ENCODE measurements at places on chromosomes 12 and 14. TPM values are rescaled to one million over a fixed set of nuclear protein-coding genes. Genes with fewer than 3 reads are reported as not detected.

Gene IL23A
- total RNA-seq: not detected

Gene PKP2
- total RNA-seq: 423 TPM

Gene SMIM41
- not detected for total RNA-seq

Gene RPGRIP1
- 0.52 TPM for total RNA-seq

Gene AMDHD1
- 0.35 TPM for total RNA-seq

Gene WDR20
- total RNA-seq: 20.5 TPM

Gene PSME2
- 92.6 TPM for total RNA-seq
